Heart right ventricle (tissue), 16 donors: ENCODE measurements at places on chromosomes 6 and 20.

DNA sequence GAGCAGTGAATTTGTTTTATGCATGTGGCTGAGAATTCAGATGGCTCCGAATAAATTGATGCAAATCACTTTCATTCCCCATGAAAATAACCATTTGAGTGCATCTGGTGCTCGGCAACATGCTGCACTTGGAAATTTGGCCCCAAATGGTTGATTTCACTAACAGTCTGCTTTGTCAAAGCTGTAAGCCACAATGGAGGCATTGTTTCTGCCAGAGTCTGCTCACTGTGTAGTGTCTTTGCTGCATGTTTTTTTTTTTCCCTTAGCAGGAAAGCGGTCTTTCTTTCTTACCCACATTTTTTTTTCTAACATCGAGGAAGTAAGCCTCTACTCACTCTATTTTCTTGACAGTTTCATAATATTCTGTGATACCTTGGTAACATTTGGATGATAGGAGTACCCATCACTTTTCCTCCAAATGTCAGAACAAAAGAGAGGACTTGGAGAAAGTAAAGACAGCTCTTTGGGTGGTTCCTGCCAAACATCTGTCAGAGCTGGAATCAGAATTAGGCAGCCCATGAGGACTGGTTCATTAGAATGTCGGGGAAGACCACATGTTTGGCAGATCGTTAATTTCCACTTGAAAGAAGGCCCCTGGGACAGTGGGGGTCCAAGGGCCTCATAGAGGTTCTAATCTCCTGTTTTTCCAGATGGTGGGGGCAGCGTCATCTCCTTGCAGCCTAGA is 149.5 kb downstream of the DOK5 start:
- no peak for DNase-seq

DNA sequence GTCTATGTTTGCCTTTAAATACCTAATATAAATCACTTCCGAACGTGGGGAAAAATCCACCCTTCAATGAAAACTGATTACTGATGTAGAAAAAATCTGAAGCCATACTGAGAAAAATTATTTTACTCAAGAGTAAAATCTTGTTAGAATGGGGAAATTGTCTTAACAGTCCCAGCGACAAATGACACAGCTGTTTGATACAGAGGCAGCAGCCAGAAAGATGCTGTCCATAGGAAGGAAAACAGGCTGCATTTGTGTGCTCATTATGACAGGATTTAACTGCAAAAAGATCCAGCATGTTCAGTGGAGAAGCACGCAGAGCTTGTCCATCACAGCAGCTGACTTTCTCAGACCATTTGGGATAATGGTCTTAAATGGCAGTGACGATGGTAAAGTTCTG is 443.0 kb downstream of the TFAP2B start:
- no peak for DNase-seq

DNA sequence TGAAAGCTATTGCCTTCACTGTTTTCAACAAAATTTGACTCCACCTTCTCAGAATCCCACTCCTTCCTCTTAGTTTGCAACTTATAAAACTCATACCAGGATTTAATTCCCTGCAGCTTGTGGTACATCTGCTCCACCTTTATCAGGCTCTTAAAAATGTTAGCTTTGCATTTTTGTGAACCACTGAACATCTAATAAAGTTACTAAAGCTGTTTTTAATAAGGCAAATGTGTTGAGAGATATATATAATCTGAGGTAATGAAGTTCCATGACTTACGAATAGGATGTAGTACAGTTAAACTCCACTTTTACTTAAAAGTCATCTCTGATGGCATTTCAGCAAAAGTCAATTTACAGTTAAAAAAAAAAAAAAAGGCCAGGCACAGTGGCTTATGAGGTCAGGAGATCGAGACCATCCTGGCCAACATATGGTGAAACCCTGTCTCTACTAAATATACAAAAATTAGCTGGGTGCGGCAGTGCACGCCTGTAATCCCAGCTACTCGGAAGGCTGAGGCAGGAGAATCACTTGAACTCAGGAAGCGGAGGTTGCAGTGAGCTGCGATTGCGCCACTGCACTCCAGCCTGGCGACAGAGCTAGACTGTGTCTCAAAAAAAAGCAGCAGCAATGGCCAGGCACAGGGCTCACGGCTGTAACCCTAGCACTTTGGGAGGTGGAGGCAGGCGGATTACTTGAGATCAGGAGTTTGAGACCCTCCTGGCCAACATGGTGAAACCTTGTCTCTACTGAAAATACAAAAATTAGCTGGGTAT is 106.2 kb downstream of the KIF13A start:
- no peak for DNase-seq

DNA sequence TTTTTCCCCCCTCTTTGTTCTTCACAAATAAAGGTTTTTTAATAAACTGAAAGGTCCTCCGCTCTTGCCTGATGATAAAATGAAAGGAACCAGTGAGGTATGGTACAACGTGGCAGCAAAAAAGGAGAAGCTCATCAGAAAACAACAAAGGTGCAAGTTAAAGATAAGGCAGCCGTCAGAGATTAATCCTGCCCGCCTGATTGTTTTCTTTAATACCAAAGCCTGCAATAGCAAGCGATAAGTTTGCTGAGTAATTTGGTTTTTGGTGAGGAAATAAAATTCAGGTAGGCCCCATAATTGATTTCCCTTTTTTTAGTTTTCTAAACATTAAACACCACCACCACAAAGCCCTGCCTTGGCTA is 177.9 kb downstream of the MBOAT1 start:
- no peak for DNase-seq

DNA sequence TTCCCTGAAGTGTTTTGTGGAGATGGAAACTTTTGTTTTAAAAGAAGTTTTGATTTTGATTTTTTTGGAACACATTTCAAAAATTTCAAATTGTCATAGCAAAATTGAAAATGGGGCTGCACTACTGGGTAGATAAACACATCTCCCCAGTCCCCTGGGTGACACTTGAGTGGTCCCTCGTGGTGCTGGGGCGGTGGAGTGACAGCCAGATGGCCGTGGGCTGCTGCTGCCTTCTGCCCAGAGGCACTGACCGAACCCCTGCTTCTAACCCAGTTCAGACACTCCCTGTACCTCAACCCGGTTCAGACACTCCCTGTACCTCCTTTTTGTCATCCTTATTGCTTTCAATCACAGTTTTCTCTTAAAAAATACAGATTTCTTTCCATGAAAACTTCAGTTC is 69.9 kb upstream of the SYNJ2 start:
- no peak for DNase-seq

DNA sequence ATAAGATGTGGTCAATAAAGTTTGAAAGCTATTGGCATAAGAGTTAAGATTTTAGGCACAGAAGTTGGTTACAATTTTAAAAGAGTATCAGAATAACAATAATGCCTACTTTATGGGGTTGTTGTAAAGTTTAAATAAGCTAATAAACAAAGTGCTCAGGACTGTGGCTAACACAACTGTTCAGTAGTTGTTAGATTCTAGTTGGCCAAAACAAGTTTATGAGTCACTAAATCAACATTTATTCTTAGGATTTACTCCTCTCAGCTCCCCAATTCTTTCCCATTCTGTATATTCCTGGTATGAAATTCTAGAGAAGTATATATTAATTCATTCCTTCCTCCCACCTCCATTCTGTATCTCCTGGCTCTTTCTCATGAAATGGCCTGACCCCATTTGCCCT is 14.5 kb downstream of the RMND1 start:
- DNase-seq: no peak

DNA sequence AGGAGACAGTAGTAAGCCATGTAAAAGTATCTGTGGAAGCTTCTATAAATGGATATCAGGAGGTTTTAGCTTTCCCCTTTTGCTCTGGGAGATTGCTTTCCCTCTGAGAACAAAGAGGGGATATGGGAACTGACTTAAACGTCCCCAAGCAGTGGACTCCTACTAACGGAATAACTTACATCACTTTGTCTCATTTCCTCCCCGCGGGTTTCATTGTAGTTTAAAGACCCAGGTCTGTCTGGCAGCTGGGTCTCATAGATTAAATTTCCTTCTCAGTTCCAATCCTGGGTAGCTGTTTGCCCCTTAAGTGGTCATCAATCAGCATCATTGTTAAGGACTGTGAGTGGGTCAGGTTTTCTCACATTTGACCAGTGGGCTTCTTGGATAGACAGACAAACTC is 68.7 kb downstream of the PLAGL1 start:
- DNase-seq: no peak

- DNase-seq: no peak
Observed at GRCh38 chr6:151757506-151757955, 50.0 kb upstream of the ESR1 start.
